ENCODE measurements at places on chromosomes 1 and 21.
A peak's percentile ranks its signal among the peaks of the same experiment; 100 is the strongest.

DNA sequence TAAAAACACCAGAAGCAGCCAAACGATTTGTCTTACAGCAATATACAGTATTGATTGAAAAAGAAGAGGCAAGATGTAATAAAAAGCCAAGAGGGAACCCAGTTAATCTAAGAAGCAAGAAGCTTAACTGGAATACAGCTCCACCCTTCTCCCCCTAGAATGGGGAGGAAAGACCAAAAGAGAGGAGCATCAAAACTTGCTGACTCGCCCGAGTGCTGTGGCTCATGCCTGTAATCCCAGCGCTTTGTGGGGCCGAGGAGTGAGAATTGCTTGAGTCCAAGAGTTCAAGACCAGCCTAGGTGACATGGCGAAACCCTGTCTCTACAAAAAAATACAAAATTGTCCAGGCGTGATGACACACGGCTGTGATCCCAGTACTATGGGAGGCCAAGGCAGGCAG lies 32.2 kb downstream of the BRWD1 start:
- no peak for DNase-seq

GRCh38 chr21:36125512-36126207 lies 9.2 kb upstream of the CBR3 start:
- no peak for DNase-seq

DNA sequence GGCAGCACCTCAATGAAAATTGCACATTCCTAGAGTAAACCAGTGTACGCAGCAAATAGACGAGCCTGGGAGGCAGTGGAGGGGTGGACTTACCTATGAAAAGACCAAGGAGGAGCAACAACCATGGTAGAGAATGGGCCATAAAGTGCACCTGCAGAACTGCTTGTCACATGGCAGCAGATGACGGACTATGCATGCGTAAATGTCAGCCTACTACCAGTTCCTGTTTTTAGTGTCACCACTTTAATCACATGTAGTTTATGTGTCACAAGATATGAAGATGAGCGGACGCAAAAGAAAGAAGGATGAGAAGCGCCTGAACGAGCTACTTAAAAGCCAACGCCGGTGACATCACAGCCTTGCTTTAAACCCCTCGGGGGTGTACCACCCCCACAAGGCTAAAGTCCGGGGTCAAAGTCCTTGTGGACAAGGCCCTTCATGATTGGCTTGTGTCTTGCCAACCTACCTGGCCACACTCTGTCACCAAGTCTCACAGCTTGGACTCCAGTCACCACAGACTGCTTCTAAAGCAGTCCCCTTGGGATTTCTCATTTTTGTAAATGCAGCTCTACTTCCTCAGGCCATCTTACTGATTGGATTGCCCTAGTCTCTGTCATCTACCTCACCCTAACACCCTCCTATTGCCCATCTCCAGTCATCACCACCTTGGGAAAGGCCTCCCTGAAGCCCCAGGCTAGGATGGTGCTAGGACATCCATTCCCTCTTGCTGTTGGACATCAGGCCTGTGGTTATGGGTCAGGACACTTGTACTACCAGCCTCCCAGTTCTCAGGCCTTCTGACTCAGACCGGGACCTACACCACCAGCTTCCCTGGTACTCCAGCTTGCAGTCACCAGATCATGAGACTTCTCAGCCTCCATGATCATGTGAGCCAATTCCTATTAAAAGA lies 6.0 kb upstream of the LY9 start:
- DNase-seq = no peak

- DNase-seq = no peak
These were observed 166.2 kb downstream of the URB2 start for GRCh38 chr1:229792012-229792975.

- DNase-seq = no peak
These were observed 57.6 kb upstream of the JUN start for GRCh38 chr1:58841455-58841854.

DNA sequence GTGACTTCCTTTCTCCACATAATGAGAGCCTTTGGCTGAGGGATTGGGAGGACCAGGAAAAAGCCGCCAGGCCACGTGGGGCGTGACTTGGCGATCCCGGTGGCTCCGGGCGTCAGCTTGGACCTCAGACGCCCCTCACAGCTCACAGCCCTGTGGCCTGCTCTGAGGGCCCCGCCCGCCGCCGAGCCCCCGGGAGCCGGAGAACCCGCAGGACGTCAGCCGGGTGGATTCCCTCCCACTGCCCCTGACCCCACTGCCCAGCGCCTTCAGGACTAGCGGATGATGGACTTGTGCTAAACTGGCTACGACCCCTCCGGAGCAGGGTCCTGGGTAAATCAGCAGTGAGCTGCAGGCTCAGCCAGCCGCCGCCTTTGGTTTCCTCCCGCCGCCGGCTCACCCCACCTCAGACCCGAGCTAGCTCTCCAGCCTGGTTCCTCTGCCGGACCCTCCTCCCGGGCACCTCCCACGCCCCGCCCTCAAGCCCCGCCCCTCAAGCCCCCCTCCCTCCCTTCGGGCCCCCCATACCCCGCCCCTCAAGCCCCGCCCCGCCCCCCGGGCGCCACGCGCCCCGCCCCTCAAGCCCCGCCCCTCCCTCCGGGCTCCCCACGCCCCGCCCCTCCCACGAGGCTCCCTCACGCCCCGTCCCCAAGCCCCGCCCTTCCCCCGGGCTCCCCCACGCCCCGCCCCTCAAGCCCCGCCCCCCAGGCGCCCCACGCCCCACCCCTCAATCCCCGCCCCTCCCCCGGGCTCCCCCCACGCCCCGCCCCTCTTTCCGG lies 10.0 kb upstream of the FAAP20 start:
- no peak for DNase-seq

DNA sequence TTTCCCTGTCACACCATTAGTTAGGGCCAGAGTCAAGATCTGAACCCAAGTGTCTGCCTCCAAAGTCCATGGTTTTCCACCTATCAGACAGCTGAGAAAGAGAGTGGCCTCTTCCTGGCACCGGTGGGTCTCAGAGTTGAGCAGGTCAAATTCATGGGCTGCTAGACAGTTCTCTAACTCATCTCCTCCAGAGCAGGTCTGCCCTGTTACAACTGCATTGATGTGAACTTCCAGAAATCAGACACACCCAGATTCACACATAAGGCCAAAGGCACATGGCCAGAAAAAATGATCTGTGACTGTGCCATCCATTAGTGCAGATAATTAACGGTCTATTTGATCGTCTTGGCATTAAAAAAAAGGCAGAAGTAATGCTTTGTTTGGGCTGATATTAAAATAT lies 17.5 kb downstream of the SMIM12 start:
- DNase-seq = no peak

- DNase-seq = no peak
These were observed 170.8 kb downstream of the NFIA start for GRCh38 chr1:61253059-61253735.

DNA sequence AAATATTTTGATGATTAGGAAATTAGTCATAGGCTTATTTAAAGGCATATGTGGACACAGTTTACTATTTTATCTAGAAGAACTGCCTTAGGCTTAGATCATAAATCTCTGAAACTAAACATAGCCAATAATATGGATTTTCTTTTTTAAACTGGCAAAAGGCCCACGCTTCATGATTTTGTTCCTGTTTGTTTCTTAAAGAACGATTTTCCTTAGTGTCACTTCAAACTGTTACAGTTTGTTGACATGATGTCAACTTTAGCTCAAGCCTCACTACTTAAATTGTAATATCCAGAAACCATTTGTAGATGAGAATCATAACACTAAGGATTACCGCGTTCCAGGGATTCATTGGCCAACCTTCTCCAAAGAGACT lies 322.6 kb downstream of the HHIPL2 start:
- DNase-seq = no peak

GRCh38 chr1:30977105-30977504 lies 68.5 kb upstream of the SDC3 start:
- DNase-seq = no peak

GRCh38 chr1:52323731-52324130 lies 42.3 kb downstream of the CC2D1B start:
- DNase-seq = no peak

DNA sequence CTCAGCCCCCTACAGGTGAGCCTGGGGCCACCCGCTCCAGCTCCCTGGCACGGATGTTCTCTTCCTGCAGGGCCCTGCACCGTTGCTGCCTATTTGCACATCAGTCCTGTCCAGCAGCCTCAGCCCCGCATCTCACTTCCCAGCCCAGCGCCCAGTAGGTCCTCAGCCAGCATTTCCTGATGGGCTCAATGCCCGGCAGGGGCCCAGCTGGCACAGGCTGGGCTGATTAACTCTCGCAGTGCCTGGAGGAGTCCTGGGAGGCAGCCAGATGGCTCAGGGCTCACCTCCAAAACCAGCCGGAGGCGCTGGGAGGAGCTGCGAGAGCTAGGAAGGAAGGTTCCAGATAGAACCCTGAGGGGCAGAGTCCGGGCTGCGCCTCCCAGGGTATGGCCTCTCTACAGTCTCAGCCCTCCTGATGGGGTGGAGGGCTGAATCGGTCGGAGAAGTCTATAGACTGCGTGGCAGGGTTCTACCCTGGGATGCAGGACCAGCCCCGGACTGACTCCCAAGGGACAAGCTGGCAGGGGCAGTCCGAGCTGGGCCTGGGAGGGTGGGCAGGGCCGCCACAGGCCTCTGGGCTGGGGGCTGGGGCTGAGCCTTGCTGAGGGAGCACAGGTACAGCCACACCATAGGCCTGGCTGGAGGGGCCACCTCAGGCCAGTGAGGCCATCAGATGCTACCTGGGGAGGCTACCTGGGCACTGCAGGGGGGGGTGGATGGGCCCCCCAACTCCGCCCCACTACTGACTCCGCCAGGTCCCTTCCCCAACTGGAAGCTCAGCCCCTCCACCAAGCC lies 19.2 kb upstream of the CLSTN1 start:
- no peak for DNase-seq

- DNase-seq = no peak
These were observed 121.8 kb downstream of the TOMM20 start for GRCh38 chr1:235006816-235007215.

- no peak for DNase-seq
These were observed 27.3 kb upstream of the TP53BP2 start for GRCh38 chr1:223873044-223873443.

DNA sequence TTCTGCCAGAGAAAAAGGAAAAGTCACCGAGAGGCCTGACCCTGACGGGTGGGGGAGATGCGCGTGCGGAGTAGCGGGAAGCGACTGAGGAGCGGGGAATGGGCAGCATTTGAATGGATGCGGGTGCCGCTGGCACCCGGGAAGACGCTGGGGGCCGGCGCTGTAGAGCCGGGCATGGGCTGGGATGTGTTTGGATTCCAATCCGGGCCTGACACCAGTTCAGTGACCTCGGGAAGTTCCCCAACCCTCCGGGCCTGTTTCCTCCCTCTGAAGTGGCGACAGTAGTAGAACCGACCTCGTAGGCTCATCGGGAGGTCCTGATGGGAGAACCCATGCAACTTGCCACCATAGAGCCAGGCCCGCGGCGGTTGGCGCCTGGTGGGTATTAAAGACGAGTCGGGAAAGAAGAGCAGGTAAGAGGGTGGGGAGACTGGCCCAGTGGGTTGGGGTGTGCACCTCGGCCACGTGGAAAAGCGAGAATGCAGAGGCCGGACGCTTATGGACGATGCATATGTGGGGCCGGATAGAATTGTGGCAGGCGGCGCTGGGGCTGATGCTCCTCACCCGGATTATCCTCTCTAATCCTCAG lies 642 bp upstream of the SLC16A1 start:
- DNase-seq = peak; percentile 8

DNA sequence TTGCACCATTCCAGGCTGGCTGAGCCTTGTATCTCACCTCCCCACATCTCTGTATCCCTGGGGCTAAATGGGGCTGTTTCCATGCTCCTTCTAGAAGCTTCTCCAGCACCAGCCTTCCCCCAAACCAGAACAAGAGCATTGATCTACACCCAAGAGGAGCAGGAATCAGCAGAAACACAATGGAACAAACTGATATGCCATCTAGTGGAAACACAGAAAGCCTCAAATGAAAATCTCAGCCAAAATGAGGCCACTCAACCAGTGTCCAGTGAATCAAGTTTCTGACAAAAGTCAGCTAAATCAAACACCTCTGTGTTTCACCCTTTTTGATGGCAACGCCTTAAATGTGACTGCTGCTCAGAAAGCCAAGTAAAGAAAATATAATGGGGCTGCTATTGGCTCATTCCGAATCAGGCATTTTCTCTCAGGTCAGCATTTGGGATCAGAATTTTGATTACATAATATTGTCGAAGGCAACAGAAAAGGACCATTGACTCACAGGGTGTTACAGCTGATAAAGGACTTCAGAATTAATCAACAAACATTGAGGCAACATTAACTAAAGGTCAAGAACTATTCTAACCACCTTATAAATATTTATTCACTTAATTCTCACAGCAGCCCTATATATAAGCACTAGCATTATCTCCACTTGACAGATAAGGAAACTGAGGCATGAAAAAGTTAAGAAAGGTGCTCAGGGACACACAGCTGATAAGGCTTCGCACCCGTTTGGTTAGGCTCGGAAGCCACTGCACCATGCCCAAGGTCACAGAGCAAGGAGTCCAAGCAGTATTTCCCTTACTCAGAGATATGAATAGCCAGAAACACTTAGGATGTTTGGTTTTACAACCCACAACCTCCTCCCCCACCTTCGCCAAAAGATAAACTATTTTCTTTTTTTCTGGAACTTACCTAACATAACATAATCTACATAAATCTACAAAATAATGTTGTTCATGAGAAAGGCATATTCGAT lies 85.8 kb upstream of the KCNJ15 start:
- DNase-seq = no peak

GRCh38 chr1:206021008-206021625 lies 2.6 kb downstream of the CTSE start:
- no peak for DNase-seq

GRCh38 chr1:226553266-226553923 lies 4.8 kb downstream of the STUM start:
- no peak for DNase-seq

DNA sequence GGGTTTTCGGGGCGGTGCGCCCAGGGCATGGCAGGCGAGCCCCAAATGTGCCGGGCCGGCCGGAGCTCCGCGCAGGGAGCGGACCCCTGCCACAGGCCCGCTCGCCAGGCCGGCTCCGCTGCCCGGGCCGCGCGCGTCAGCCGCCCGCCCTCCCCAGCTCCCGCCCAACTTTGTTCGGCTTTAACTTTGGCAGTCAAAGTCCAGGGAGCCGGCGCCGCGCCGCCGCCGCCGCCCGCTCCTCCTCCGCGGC lies 488 bp downstream of the SLC35D1 start:
- no peak for DNase-seq

DNA sequence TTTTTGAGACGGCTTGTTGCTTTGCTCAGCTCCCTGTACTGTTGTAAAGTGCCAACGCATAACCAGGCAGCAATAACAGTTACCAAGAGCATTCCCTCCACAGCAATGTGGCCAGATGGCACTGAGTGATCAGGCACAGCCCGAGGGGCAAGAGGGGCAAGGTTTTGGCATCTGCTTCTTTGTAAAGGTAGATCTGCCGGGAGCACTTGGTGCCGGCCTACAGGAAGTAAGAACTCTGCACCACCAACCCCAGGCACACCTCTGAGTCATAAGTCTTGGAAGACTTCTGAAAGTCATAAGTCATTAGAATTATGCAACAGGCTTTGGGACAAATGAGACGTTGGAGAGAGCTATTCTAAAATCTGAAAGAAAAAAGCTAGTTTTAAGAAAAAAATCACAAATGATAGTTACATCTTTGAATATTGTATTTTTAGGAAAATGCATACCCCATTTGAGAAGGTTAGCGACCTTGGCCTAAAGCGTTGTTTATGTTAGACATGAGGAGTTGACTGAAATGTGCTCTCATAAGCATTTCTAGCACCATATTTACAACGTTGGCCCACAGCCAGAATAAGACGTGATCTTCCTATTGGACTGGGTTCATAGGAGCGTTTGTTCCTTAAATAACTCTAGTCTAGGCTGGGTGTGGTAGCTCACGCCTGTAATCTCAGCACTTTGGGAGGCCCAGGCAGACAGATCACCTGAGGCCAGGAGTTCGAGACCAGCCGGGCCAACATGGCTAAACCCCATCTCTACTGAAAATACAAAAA lies 37.7 kb upstream of the MAP10 start:
- DNase-seq = no peak

- DNase-seq = no peak
These were observed 16.9 kb downstream of the H6PD start for GRCh38 chr1:9251501-9251900.

Data from stimulated activated CD8-positive, alpha-beta memory T cell treated with anti-CD3 and anti-CD28 coated beads, Interleukin-2, amount 100 ng/mL, for 48 hours (primary cell).